ENCODE measurements at places on chromosomes 3 and 15.

DNA sequence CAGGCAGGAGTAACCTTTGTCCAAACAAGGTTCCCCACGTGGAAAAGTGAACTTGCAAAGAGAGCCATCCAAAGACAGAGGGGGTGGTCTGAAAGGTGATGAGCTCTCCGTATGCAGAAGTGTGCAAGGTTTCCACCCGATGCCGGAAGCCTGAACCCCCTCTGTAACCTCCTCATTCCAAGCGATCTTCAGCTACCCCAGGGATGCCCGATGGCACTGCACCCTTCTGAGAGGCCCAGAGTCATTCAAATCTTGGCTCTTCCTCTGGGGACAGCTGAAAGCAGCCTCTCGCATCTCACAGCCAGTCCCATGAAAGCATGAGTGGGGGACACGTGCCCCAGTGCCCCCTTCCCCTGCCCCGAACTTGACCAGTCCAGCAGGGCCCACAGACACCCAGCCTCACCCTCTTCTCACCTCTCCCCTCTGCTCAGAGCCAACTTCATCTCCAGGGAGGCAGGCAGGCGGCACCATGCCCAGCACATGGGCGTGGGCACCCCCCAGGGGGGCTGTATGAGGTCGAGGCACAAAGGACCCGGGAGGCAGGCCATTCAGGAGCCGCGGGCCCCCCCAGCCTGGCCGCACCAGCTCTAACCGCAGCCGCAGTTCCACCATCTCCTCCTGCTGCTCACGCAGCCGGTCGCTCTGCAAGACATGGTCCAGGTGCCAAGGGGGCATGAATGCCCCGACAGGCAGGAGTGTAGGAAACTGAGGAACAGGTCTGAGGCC, 8.7 kb downstream of the KIF7 start:
- DNase-seq: no peak

DNA sequence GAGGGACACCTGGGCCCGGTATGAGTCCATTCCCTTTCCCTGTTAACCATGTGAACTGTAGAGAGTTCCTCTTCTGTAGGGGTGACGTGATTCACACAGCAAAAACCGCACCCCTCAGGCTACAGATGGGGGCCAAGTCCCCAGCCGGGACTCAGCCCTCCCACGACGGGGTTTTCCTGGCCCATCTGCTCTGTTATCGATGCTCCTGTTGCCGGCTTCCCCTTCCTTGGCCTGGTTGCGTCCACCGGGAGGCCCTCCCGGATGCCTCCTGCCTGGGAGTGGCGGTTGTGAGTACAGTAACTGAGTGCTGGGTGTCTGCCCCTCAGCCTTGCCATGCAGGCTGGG, 817 bp upstream of the PLXNA1 start:
- DNase-seq: no peak

- DNase-seq: no peak
These were observed 100.2 kb downstream of the CNTN4 start for GRCh38 chr3:2198776-2199279.

- no peak for DNase-seq
These were observed 642.3 kb downstream of the ROBO2 start for GRCh38 chr3:77682162-77682561.

DNA sequence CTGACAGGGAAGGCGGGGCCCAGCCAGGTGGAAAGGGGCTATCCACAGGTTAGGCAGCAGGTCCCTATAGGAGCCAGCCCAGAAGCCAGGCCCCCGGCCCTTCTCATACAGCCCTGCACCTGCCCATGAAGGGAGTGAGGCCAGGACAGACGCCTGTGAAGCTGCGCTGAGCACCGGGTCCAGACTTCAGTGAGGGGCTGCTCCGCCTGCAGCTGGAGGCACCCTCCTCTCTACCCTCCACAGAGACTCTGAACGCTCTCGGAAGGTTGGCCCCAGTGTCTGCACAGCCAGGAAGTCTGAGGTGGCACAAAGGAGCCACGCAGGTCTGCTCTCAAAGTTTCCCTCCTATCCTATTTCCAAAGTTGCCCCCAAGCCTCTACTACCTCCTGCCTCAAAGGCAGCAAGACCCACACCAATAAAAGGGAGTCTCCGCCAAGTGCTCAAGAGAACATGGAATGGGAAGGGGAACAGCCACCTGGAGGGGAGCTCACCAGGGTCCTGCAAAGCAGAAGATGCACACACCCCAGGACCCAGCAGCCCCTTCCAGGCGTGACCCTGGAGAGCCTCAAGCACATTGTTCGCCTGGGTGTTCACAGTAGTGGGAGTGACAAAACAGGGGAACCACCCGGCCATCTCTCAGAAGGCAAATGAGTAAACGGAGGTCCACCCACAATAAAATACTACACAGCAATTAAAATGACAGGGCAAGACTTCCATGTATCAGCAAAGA, 19.5 kb downstream of the XXYLT1 start:
- no peak for DNase-seq

DNA sequence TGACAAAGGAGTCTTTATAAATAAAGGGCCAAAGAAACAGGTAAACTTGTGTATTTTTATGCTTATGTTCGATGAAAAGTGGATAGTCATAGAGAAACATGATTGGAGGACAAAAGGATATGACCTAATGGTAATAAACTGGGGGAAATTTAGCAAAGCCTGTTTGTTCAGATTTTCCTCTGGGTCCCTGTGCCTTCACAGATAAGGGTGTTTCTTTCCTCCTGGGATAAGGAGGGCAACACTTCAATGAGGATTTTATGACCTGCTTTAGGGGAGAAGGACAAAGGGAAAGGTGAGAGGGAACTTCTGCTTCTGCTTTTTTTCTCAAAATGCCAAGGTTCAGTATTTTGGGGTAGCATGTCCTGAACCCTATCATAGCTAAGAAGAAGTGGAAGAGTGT, 531.3 kb upstream of the ALCAM start:
- DNase-seq: no peak

DNA sequence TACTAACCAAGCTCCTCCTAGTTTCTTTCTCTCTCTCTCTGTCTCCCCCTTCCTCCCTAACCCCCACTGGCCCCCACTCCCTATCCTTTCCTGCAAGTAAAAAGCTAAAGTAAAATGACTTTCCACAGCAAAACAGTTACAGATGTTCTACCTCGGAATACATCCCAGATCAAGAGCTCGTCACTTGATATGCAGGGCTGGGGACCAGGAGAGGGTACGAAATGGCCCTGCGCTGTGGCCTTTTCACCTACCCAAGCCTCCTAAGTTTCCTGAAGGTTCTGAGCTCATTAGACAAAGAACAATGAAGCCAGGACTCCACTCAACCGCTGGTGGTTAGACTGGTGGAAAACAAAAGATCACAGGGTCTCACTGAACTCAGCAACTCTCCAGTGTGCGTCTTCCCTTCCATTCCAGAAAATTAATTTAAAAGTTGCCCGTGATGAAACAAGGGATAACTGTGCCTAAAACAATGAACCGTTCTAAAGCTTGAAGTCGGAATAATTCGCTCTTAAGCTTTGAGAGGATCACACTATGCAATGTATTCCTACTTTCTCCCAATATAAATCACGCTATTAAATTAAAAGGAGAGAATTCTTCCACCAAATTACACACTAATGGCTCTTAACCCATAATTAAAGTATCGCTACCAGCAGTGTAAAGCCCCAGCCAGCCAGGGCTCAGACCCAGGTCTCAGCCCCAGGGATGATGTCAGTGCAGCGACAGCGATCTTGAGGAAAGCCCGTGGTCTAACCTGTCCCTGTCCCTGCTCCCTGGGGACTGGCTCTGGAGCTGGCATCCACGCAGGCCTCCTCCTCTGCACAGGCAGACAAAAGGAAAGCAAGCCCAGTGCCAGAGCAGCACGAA, 5.0 kb downstream of the VGLL4 start:
- DNase-seq: no peak

GRCh38 chr15:92097474-92098178, 244.1 kb downstream of the SLCO3A1 start:
- no peak for DNase-seq

- DNase-seq: no peak
These were observed 16.0 kb downstream of the WDR82 start for GRCh38 chr3:52262447-52262846.

GRCh38 chr3:106263546-106263945, 394.7 kb upstream of the CBLB start:
- no peak for DNase-seq

- no peak for DNase-seq
These were observed 123.3 kb upstream of the RASGRP1 start for GRCh38 chr15:38687775-38688495.

DNA sequence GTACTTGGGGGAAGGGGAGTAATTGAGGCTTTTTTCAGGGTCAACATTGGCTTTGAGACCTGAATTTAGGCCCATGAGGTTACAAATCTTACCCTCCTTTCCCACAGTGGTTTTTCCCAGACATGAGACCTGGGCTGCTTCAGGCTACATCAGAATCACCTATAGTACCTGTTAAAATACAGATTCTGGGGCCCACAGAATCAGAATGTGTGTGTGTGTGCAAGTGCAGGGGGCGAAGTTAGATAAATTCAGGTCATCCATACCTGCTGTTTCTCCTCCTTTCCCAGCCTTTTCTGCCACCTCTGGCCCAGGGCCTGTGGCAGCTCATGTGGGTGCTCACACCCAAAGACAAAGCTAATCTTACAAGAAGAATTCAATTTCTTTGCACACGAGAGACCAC, 110.5 kb downstream of the RAB11A start:
- DNase-seq: no peak

- no peak for DNase-seq
These were observed 14.6 kb downstream of the PLSCR5 start for GRCh38 chr3:146590521-146590920.

DNA sequence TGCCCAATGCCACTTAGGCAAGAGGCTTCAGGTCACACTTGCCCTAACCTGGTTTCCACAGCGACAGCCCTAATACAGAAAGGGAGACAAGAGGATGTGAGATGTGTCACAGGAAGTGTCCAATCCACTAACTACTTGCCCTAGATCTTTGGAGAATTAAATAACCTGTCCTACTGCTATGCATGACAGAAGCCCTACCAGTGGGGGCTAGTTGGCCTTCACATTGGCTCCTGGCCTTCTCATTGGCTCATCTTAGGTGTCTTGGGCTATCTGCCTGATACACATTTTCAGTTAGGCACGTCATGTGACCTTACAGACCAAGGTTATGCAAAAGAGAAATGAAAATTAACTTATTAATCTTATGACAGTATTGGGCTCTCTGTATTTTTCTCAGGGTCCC, 449.9 kb downstream of the FHIT start:
- DNase-seq: no peak

- DNase-seq: no peak
These were observed 708.9 kb downstream of the NTRK3 start for GRCh38 chr15:87547470-87548181.

GRCh38 chr3:72418856-72419255, 429.4 kb downstream of the SHQ1 start:
- no peak for DNase-seq

- no peak for DNase-seq
These were observed 2.4 kb upstream of the SEC62 start for GRCh38 chr3:169964176-169964575.

DNA sequence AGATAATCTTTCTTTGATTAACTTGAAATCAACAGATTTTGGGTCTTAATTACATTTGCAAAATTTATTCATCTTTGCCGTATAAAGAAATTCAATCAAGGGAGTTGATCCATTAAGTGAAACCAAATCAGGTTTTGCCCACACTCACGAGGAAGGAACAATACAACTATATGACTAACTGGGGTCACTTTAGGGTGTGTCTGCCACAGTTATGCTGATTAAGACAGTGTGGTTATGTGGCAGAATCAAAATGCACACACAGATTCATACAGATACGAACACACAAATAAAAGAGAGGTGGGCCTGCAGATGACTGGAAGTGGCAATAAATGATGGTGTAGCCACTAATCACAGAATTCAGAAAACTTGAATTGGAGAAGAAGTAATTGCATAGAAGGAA, 543.5 kb downstream of the GABRG3 start:
- no peak for DNase-seq

- DNase-seq: no peak
These were observed 118.5 kb downstream of the MYLK start for GRCh38 chr3:123765475-123766128.

- DNase-seq: no peak
These were observed 36.8 kb upstream of the TNFSF10 start for GRCh38 chr3:172560026-172560425.

GRCh38 chr15:44147636-44148035, 47.4 kb downstream of the FRMD5 start:
- no peak for DNase-seq

DNA sequence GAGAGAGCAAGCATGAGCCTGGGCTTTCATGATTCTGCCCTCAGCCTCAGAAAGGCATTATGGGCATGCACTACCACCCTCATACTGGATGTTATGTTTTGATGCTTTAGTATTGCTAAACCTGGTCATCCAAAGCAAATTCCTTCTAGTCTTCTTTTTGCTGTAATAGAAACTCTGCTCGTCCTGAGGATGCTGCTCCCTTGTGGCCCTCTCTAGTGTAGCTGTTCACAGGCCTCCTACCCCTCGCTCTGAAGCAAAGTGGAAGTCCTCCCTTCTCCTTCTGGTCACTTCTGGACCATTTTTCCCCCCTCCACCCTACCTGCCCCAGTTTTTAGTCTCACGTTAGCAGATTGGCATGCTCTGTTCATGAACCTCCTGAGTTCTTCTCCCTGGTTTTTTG, 22.9 kb upstream of the CCNL1 start:
- DNase-seq: no peak

GRCh38 chr15:41337047-41337446, 4.4 kb downstream of the NUSAP1 start:
- no peak for DNase-seq

DNA sequence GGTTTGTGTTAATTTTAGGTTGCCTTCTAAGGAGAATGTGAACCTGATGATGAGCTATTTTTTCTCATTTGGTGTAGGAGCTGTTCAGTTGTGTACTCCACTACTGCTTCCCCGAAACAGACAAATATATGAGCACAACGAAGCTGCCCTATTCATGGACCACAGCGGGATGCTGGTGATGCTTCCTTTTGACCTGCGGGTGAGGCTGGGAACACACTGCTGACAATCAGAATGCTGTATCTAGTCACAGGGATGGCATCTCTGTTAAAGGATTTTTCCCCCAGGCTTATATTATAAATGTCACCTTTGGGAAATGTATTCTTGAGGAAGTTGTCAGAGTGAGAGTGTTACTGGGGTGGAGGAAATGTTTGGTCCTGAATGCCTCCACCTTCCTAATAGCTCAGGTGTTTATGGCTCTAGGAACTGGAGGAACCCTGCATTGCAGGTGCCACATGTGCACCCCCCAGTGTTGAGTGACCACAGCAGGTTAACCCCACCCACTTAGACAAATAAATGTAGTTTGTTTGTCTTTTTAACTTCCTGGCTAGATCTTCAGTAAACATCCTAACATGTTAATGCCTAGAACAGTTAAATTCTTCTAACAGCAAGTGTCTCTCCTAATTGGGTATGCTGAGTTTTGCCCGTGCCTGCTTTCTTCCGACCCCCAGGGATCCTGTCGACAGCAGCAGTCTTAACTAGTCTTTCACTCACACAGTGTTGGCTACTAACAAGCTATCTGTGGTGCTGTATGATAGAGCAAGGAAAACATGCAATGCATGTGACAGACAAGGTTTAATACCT, 35.7 kb downstream of the SRP14 start:
- DNase-seq: no peak

DNA sequence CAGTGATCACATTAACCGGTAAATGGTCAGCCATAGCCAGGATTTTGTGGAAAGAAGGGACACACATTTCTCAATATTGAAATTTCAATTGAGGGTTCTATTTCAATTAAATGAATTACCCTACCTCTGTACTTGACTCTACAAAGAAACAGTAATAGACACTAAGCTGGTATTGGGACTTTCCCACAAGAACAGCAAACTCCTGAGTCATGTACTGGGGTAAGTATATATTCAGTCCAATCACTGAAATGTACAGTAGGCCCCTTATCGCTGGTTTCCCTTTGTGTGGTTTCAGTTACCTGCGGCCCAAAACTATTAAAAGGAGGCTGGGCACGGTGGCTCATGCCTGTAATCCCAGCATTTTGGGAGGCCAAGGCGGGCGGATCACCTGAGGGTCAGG, 17.6 kb downstream of the ASB14 start:
- DNase-seq: no peak

All from right atrium auricular region (tissue), 2 donors.